Hippocampal formation (tissue), 2 donors: ENCODE measurements at places on chromosomes 5 and 9.

DNA sequence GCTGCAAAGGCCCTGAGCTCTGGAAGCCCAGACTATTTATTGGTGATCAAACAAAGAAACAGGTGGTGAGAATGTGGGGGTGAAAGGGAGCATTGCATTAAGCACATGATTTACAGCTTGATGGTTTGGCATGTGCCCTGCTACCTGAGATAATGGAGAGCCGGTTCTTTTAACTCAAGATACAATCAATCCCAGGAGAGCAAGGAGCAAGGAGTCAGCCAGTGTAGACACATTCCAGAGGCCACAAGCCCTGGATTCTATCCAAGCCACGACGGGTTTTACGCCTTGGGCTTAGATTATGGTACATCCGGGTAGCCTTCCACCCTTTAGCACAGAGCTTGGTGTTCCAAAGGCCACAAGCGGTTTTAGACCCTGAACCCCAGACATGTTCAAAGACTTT lies 292.2 kb downstream of the CYLC2 start:
- DNase-seq, result no peak

DNA sequence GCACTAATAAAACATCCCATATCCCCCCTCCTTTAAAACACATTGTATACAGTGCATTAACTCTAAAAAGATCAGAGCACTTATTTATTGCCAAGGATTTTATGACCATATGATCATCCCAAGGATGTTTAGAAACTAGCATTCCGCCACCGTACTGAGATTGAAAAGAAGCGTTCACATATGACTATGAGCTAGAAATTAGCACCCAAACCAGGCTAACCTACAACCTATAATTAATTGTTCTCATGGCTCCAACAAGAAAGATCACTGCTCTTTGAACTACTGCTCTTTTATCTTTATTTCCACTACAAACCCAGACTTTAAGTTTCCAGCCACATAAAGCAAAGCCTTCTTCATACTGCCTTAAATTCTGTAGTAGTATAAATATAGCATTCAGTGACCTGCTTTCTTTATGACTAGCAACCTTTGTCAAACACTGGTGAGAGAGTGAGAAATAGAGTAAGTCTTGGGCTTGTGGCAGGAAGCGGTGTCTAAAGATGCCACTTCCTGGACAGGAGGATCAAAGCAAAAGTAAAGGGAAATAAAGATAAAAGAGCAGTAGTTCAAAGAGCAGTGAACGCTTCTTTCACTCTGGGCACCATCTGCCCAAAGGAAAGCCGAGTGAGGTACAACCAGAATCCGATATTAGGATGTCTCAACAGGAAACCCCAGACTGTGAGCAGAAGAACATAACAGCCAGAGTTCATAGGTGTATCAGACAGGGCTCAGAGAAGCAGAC lies 151.1 kb upstream of the ERCC6L2 start:
- no peak for DNase-seq

DNA sequence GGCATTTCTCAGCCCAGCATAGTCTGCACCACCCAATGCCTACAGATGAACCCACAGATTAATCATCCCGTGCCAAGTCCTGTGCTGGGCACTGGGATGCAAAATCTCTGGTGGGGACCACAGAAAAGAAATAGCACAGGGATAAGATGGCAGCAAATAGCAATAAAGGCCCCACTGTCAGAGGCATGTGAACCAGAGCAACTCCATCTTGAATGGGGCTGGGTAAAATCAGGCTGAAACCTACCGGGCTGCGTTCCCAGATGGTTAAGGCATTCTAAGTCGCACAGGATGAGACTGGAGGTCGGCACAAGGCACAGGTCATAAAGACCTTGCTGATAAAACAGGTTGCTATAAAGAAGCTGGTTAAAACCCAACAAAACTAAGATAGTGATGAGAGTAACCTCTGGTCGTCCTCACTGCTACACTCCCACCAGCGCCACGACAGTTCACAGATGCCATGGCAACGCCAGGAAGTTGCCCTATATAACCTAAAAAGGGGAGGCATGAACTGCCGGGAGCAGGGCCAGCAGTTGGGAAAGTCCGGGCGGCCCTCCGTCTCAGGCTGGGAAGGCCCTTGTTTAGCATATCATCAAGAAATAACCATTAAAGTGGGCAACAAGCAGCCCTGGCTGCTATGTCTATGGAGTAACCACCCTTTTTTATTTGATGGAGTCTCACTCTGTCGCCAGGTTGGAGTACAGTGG lies 65.2 kb downstream of the C9orf50 start:
- no peak for DNase-seq

GRCh38 chr9:113620377-113621161 lies 157.0 kb downstream of the RGS3 start:
- DNase-seq, result peak; percentile 10

- DNase-seq, result no peak
Observed at GRCh38 chr5:156393980-156394379, 67.0 kb downstream of the SGCD start.

GRCh38 chr9:72537671-72538070 lies 16.3 kb downstream of the TMC1 start:
- no peak for DNase-seq

DNA sequence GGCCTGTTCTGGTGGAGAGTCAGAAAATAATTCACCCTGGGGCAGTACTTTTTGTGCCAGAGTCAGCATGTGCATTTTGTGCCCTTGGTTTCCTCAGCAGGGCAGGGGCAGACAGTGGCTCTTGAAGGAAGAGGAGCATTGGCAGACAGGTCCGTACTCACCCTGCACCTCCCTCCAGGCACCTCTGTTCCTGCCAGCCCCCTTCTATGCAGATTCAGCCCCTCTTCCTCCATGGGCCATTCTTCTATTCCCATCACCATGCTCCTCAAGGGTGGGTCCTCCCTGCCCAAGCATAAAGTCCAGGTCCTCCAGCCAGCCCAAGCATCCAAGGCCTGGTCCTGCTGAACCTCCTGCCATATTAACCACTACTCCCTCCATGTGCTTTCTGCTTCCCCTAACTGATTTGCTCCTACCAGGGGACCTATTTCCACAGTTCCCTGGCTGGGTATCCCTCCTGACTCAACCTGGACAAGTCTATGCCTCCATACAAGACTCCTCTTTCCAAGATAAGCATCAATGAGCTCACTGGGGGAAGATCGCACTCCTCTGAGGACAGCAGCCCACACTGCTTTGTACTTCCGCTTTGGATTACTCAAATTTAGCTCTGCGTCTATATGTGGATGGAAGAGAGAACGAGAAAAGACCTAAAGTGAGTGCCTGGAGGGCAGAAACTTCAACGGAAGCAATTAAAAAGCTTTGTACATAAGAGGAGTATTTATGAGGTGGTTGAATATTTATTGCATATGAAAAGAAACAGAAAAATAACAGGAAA lies 9.3 kb upstream of the ACSL6 start:
- no peak for DNase-seq

DNA sequence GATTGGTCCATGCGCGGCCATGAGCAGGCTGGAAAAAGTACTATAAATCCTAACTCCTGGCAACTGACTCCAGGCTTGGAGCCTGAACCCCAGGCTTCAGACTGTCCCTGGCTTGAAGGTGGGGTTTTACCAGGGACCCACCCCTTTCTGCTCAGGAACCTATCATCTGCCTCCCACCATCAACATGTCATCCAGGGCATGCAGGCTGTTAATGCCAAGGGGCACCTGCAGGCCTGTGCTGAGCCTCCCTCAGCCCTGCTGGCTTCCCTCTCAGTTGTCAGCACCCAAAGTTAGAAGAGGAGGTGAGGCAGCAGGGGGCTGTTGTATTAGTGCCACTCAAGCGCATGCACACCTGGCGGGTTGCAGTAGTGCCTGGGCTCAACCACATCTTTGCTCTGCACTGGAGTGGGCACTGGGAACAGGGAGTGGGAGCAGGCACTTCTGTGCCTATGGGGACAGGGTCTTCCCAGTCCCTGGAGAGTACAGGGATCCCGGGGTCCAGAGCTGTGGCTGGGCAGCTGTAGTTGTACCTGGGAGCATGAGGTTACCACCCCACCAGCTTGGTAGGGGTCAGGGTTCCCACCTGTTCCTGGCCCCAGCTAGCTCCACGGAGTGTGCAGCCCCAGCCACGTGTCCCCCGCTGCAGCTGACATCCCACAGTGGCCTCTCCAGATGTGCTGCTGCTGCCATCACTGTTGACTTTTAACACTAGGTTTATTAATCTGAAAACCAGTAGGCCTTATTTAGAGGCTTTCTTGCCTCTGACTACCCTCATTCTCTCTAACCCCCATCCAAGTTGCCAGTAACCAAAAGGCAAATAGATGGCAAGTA lies 306.2 kb upstream of the RIOK2 start:
- DNase-seq, result no peak

- DNase-seq, result no peak
Observed at GRCh38 chr5:128378196-128378595, 159.8 kb downstream of the FBN2 start.

DNA sequence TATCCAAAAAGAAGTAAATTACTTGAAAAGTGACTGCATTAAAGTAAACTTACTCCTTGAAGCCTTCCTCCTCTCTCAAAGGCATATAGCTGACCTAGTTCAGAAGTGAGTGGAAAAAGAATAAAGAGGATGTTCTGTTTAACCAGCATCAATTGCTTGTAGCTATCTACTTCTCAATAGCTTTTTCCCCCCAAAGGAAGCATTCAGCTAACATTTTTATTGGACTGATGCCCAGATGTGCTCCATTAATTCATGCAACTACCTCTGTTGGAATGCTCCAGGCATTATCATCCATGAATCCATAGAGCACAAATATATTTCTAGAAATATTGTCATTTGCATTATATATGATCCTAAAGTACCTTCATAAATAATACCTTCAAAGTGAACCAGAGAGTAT lies 132.8 kb downstream of the RASEF start:
- no peak for DNase-seq
